Thyroid gland (tissue), 4 donors: ENCODE measurements at places on chromosomes 11 and 22. TPM values are rescaled to one million over a fixed set of nuclear protein-coding genes. Genes with fewer than 3 reads are reported as not detected.
A peak's percentile ranks its signal among the peaks of the same experiment; 100 is the strongest.

GRCh38 chr22:27996529-27996925 lies 77.5 kb upstream of the PITPNB start:
- no peaks in the 10 kb centered on the region for H3K27me3 ChIP-seq
- H3K4me1 ChIP-seq, result no peaks in the 10 kb centered on the region
- H3K36me3 ChIP-seq, result peaks cover 12% of the 10 kb centered on the region
- DNase-seq, result no peak
- no peak overlapping the region for H3K27ac ChIP-seq
- no peak overlapping the region for H3K4me3 ChIP-seq

- peak overlapping the region; percentile 89 for H3K27ac ChIP-seq
- H3K4me3 ChIP-seq, result no peak overlapping the region
- peaks cover 50% of the 10 kb centered on the region for H3K4me1 ChIP-seq
- H3K36me3 ChIP-seq, result peaks cover 12% of the 10 kb centered on the region
These were observed 26.5 kb downstream of the SGSM3 start for GRCh38 chr22:40396882-40397281.

- no peak overlapping the region for H3K4me3 ChIP-seq
- no peaks in the 10 kb centered on the region for H3K4me1 ChIP-seq
- no peak overlapping the region for H3K27ac ChIP-seq
- no peaks in the 10 kb centered on the region for H3K27me3 ChIP-seq
- H3K36me3 ChIP-seq, result no peaks in the 10 kb centered on the region
These were observed 155.8 kb downstream of the C11orf91 start for GRCh38 chr11:33544593-33545373.

GRCh38 chr11:97883086-97883485 lies 1137.7 kb upstream of the CNTN5 start:
- no peaks in the 10 kb centered on the region for H3K4me1 ChIP-seq
- H3K36me3 ChIP-seq, result no peaks in the 10 kb centered on the region
- no peaks in the 10 kb centered on the region for H3K27me3 ChIP-seq
- H3K27ac ChIP-seq, result no peak overlapping the region
- no peak for DNase-seq

GGT1 gene
- total RNA-seq, result 20.5 TPM

UNC93B1 gene
- total RNA-seq, result 49.2 TPM

TIGD3 gene
- total RNA-seq, result 0.34 TPM

PLEKHA7 gene
- total RNA-seq, result 29.0 TPM

ANO9 gene
- total RNA-seq, result 5.4 TPM

OR2AT4 gene
- total RNA-seq, result not detected

GNG3 gene
- not detected for total RNA-seq

MCHR1 gene
- total RNA-seq, result not detected
